ENCODE measurements at places on chromosomes 12 and 14.
A peak's percentile ranks its signal among the peaks of the same experiment; 100 is the strongest.

DNA sequence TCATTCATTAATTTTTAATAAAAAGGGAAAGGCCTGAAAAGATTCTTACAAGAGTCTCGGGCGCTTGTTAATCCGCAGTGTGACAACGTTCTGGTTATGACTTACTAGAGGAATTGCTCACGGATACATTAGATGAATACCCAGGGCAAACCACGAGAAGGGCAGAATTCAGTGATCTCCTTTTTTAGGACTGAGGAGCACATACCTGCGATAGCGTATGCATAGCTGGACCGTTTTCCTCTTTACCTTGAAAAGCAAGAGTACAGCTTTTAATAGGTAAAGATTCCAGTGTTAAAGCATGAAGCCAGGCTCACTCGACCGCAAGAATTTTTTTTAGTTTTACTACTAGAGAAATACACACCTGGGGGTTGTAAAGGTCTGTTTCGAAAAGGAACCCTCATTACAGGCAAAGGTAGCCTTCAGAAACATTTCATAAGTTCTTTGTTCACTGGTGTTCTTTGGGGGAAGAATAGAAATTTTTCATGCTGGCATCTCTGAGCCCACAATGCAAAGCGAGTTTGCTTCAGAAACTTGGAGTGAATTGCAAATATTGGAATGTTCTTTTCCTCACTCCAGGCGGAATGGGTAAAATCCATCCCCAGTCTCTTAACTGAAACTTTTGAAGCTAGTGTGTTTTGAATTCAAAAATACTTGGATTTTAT is 953 bp downstream of the MAPK1IP1L start:
- DNase-seq: no peak

GRCh38 chr12:28941248-28941647 is 207.8 kb upstream of the FAR2 start:
- DNase-seq: no peak

DNA sequence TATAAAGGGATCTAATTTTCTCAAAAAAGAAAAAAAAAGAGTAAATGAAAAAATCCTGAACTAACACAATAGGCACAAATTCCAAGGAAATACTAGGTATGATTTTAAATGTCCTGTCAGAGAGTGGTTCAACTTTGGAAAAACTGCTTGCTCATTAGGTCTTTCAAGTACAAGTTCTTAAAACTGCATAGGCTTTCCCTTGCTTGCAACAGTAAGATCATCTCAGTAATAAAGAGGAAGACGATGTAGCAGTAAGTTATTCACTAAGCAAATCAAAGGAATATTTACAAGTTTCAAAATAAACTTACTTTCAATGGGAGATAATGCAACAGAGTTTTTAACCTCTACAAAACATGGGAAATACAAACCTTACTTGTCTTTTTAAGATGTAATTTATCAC is 21.6 kb downstream of the CORO1C start:
- no peak for DNase-seq

- no peak for DNase-seq
Observed at GRCh38 chr14:25909045-25909747, 688.6 kb downstream of the NOVA1 start.

- peak; percentile 78 for DNase-seq
Observed at GRCh38 chr14:73728717-73729330, 14.6 kb upstream of the PNMA1 start.

- DNase-seq: no peak
Observed at GRCh38 chr12:1665366-1665765, 25.5 kb upstream of the ADIPOR2 start.

DNA sequence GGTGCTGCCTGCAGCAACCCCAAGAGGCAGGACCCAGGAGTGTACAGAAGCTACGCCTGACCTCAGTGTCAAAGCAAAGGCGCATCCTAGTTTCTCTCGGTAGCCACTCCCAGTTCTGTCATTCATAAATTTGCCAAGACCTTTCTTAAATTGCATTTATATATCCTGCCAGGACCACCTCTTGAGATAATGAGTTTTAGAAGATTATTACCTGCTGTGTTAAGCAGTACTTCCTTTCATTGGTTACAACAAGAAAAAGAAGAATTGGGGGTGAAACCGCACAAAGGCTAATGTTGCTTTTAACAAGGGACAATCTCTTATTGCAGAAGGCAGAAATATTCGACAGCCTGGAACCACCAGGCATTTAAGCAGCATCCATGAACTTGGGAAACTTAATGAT is 57.8 kb downstream of the CIT start:
- DNase-seq: no peak
